ENCODE measurements at places on chromosomes 7 and 10. TPM values are rescaled to one million over a fixed set of nuclear protein-coding genes. Genes with fewer than 3 reads are reported as not detected.
A peak's percentile ranks its signal among the peaks of the same experiment; 100 is the strongest.

The DLX5 gene
- 22.1 TPM for polyA plus RNA-seq

The CDH23 gene
- 1.5 TPM for polyA plus RNA-seq

The RBP3 gene
- 1.1 TPM for polyA plus RNA-seq

The RHOBTB1 gene
- polyA plus RNA-seq = 21.2 TPM

The LRCH4 gene
- 105 TPM for polyA plus RNA-seq

The FBXL13 gene
- 0.10 TPM for polyA plus RNA-seq

The GSDME gene
- polyA plus RNA-seq = 48.6 TPM

GRCh38 chr10:59222788-59223187 is 46.3 kb downstream of the PHYHIPL start:
- no peaks in the 10 kb centered on the region for H3K4me1 ChIP-seq
- DNase-seq = peak; percentile 7
- no peaks in the 10 kb centered on the region for H3K27me3 ChIP-seq
- no peak overlapping the region for H3K4me3 ChIP-seq
- no peak overlapping the region for H3K27ac ChIP-seq

- H3K27ac ChIP-seq = peak overlapping the region; percentile 51
- H3K4me1 ChIP-seq = peaks cover 14% of the 10 kb centered on the region
- H3K4me3 ChIP-seq = peak overlapping the region; percentile 55
- no peak for DNase-seq
These were observed 914 bp downstream of the SDHAF3 start for GRCh38 chr7:97118306-97118917.

DNA sequence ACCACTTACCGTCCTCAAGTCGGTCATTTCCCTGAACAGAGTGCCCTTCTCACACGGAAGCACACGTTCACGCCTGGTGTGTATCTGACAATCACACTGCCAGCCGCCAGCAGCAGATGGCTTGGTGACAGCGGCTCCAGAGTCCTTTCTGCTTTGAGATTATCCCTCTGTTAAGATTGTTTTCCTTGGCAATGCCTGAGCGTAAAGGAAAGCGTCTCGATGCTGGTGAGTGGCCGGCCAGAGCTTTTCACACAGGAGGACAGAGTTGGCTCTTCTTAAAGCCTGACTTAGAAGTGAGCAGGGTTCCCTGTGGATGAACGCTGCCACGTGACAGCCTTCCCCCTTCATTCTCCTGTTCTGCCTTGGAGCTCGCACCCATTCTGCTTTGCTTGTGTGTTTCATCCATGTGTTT is 22.1 kb upstream of the PRKAR1B start:
- DNase-seq = no peak
- H3K27ac ChIP-seq = no peak overlapping the region
- H3K4me1 ChIP-seq = no peaks in the 10 kb centered on the region
- no peaks in the 10 kb centered on the region for H3K27me3 ChIP-seq

DNA sequence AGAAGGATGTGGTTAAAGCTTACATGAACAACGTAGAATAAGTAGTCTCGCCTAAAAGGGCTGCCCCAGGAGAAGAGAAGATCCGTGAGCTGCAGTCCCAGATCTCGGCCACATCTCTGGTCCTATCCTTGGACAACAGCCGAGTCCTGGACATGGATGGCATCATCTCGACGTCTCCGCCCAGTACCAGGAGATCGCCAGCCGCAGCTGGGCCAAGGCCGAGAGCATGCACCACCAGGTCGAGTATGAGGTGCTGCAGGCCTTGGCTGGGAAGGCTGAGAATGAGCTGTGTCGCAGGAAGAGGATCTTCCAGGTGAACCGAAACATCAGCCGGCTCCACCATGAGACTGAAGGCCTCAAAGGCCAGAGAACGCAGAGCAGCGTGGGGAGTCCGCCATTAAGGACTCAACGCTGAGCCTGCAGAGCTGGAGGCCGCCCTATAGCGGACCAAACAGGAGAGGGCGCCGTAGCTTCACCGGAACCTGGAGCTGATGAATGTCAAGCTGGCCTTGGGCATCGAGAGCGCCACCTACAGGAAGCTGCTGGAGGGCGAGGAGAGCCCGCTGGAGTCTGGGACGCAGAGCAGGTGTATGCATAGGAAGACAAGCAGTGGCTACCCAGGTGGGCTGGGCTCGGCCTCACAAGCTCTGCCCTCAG is 22.2 kb downstream of the LIPK start:
- H3K4me1 ChIP-seq = no peaks in the 10 kb centered on the region
- peak; percentile 7 for DNase-seq
- H3K27me3 ChIP-seq = peaks cover 2% of the 10 kb centered on the region
- no peaks in the 10 kb centered on the region for H3K36me3 ChIP-seq
- no peak overlapping the region for H3K4me3 ChIP-seq

DNA sequence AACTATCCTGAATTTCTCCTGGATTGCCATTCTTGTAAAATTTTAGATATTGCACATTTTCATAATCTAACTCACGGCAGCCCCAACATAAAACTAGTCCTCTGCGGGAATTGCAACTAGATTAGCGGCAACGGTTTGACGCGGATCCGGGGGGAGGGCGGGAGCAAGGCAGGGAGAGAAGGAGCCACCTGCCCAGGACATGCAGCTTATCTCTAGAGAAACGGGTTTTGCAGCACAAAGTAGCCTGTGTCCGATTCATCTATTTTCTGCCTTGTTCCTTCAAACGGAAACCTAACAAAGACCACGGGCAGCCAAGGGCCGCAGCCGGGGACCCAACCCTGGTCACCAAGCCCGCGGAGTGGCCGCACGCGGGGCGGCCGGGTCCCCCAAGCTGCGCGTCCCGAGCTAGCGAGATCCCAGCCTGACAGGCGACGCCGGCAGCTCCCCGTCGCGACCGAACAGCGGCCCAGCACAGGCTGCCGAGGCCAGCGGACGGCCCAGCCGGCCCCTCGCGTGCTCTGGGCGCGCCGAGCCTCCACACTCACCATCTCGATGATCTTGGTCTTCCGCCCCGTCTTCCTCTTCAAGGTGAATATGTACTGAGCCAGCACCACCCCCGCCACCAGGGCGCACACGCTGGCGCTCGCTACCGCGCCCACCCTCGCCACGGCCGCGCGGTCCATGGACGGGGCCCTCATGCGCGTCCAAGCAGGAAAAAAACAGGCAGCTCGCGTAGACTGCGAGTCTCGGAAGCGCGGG is at the start of gene NT5C3A:
Gene NT5C3A, minus strand, starts transcription at position 754 of the 759 bp plus-strand sequence. Its CDS starts 71 bp downstream, at position 683.
- H3K4me1 ChIP-seq = peaks cover 12% of the 10 kb centered on the region
- peak; percentile 63 for DNase-seq
- H3K27me3 ChIP-seq = no peaks in the 10 kb centered on the region
- no peaks in the 10 kb centered on the region for H3K36me3 ChIP-seq

- H3K27ac ChIP-seq = no peak overlapping the region
- H3K27me3 ChIP-seq = no peaks in the 10 kb centered on the region
- no peaks in the 10 kb centered on the region for H3K4me1 ChIP-seq
- H3K36me3 ChIP-seq = no peaks in the 10 kb centered on the region
- no peak overlapping the region for H3K4me3 ChIP-seq
These were observed 106.9 kb upstream of the GNAI1 start for GRCh38 chr7:80027611-80028173.

DNA sequence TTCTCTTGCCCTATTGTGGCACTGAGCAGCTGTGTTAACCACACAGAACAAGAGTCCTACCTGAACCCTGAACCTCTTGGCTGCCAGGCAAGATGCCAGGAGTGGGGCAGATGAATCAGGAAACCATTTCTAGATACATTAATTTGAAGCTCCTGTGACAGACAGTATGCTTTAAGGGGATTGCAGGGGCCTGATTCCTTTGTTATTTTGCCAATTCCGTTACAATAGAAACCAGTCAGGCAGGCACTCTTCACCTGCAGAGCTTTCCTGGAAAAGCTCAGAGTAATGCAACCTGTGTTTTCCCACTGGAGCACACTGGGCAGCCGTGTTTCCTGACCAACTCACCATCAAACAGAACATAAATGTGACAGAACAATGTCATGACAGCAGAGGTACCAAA is 233.1 kb downstream of the BMPER start:
- H3K4me1 ChIP-seq = no peaks in the 10 kb centered on the region
- DNase-seq = no peak
- H3K4me3 ChIP-seq = no peak overlapping the region

GRCh38 chr7:139870380-139870779 is 41.3 kb downstream of the TBXAS1 start:
- no peaks in the 10 kb centered on the region for H3K27me3 ChIP-seq
- DNase-seq = no peak
- no peak overlapping the region for H3K4me3 ChIP-seq
- H3K27ac ChIP-seq = no peak overlapping the region
- peaks cover 7% of the 10 kb centered on the region for H3K4me1 ChIP-seq
- H3K36me3 ChIP-seq = no peaks in the 10 kb centered on the region

GRCh38 chr10:79070606-79071395 is 2.0 kb downstream of the ZMIZ1 start:
- H3K27ac ChIP-seq = peak overlapping the region; percentile 98
- DNase-seq = peak; percentile 92
- peak overlapping the region; percentile 98 for H3K4me3 ChIP-seq
- H3K36me3 ChIP-seq = no peaks in the 10 kb centered on the region
- H3K4me1 ChIP-seq = peaks cover 58% of the 10 kb centered on the region

- peak overlapping the region; percentile 38 for H3K27ac ChIP-seq
- DNase-seq = peak; percentile 22
- no peaks in the 10 kb centered on the region for H3K36me3 ChIP-seq
These were observed 131.0 kb upstream of the C1GALT1 start for GRCh38 chr7:7051206-7051877.

- H3K4me1 ChIP-seq = no peaks in the 10 kb centered on the region
- H3K27ac ChIP-seq = no peak overlapping the region
- no peaks in the 10 kb centered on the region for H3K27me3 ChIP-seq
- DNase-seq = no peak
- H3K36me3 ChIP-seq = no peaks in the 10 kb centered on the region
These were observed 228.9 kb upstream of the ETV1 start for GRCh38 chr7:14218338-14218737.

DNA sequence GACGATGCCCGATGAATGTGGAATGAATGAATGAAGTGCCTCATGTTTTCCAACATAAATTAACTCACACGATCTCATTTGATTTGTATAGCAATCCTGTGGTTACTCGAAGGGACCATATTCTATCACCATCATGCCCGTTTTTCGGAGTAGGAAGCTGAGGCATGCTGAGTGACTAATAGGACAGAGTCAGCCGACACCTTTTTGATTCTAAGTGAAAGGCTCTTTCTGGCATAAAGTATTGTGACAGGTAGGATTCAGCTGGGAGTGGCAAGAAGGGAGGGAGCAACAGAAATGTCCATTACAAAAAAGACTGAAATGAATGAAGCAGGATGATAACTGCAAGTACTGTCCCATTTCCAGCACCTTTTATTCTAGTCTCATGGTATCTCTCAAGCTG is 55.7 kb downstream of the KLRG2 start:
- H3K36me3 ChIP-seq = no peaks in the 10 kb centered on the region
- DNase-seq = no peak

GRCh38 chr7:29270594-29271318 is 76.2 kb downstream of the CHN2 start:
- H3K27me3 ChIP-seq = no peaks in the 10 kb centered on the region
- peak overlapping the region; percentile 61 for H3K27ac ChIP-seq

DNA sequence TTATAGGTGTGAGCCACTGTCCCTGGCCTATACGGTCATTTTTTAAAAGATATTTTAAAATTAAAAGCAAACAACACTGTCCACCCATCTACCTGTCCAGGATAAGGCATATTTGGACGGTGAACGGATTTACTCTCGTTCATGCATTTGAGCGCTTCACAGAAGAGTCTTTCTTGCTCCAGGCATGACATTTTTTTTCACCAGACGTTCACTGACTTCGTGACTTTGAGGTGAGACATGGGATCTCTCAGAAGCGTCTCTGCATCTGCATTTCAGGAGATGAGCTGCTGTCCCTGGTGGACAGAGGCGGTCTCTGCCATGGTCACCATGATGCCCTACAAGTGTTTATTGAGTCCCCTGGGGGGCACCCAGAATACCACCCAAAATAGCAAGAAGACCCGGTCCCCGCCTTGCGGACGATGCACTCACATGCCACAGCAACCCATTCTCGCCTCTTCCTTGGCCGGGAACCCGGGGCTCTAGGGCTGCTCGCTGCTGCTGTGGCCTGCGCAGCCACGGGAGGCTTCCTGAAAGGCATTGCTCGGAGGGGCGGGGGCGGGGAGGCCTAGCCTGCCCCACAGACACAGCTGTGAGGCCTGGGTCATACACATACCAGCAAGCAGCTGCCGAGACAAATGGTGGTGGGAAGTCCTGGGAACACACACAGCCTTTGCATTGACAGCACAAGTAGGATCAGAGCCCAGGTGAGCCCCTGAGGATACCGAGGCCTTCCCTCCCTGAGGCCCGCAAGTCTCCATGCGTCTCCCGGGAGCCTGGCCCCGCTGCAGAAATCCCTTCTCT is 84.4 kb downstream of the RGS10 start:
- H3K27me3 ChIP-seq = no peaks in the 10 kb centered on the region
- no peak overlapping the region for H3K4me3 ChIP-seq
- H3K27ac ChIP-seq = no peak overlapping the region

GRCh38 chr7:137687556-137688265 is 159.1 kb downstream of the DGKI start:
- no peak for DNase-seq
- H3K4me3 ChIP-seq = no peak overlapping the region
- peaks cover 54% of the 10 kb centered on the region for H3K27me3 ChIP-seq

DNA sequence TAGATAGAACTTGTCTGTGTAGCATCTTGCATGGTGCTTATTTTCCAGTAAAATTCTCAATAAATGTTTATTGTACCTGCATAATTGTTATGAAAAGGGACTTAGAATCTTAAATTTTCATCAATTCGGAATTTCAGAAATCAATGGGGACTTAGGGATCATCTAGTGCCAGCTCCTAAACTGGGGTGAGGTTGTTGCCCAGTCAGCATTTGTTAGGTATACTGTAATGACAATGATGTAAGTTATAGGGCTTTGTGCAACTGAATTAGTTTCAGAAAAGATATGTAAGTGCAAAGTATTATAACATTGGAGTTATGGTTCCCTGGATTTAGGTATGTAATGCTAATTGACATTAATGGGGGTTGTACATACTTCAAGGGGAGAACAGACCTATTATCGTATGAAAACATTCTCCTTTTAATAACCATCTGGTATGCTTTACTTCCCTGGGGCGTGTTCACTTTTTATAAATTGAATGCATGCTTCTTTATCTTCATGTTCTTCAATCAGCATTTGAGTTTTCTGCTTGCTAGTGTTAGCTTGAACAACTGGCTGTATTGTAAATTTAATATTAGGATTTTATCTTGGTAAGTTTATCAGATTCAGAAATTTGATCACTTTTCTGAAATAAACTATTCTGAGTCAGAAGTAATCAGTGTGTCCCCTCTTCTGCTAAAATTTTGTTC is 270.3 kb downstream of the BBS9 start:
- no peaks in the 10 kb centered on the region for H3K36me3 ChIP-seq
- H3K4me1 ChIP-seq = no peaks in the 10 kb centered on the region
- H3K4me3 ChIP-seq = no peak overlapping the region
- DNase-seq = no peak

- H3K27me3 ChIP-seq = no peaks in the 10 kb centered on the region
- no peak overlapping the region for H3K27ac ChIP-seq
- H3K4me3 ChIP-seq = no peak overlapping the region
These were observed 169.5 kb upstream of the CHRM2 start for GRCh38 chr7:136698977-136699376.

DNA sequence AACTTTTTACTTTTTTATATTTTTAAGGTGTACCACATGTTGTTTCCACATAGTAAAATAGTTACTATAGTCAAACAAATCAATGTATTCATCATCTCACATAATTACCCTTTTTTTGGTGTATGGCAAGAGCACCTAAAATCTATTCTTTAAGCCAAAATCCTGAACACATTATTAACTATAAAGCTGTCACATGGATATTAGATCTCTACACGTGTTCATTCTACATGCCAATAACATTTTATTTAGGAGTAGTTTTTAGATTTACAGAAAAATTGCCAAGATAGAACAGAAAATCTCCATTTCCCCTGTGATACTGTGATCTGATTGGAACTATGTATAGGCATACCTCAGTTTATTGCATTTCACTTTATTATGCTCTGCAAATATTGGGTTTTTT is 137.1 kb downstream of the SH2D4B start:
- H3K27ac ChIP-seq = no peak overlapping the region
- H3K4me1 ChIP-seq = no peaks in the 10 kb centered on the region
- no peaks in the 10 kb centered on the region for H3K36me3 ChIP-seq
- no peaks in the 10 kb centered on the region for H3K27me3 ChIP-seq

Data from hepatocyte (in vitro differentiated cells).